Activated T-cell treated with anti-CD3 and anti-CD28 coated beads, Interleukin-2, amount 50 U/mL, for 1 hour (primary cell): ENCODE measurements at places on chromosomes 12 and 14.

DNA sequence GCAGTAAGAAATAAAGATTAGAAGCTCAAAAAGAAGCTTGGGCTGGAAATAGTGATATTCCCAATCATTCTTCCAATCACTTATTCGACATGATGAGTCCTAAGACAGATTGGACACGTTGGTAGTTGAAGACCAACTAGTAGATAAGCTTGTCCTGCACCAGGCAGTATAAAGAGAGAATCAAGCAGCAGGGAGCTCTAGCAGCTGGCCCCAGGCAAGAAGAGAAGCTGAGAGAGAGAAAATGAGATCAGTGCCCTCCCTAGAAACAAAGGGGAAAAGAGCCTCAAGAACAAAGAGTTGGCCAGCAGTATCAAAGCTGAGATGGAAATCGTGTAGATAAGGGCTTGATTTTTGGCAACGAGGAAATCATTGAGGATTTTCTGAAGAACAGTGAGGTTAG, 20.6 kb downstream of the RASSF8 start:
- no peak for DNase-seq

DNA sequence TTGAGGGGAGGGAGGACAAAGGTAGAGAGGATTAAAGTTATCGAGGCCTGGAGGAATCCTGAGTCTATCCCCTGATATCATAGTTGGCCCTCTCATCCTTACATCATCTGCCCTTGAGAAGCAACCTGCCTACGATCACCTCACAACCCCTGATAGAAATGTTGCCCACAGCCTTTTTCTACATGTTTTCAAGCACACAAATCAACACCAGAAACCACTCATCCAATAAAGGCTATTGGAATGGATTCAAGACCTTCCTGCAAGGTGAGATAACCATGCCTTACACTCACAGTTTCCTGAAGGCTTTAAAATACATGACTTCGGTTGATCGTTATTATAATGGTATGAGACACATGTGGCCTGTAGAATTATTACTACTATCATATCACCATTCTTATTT, 175.7 kb upstream of the EGLN3 start:
- DNase-seq = no peak

DNA sequence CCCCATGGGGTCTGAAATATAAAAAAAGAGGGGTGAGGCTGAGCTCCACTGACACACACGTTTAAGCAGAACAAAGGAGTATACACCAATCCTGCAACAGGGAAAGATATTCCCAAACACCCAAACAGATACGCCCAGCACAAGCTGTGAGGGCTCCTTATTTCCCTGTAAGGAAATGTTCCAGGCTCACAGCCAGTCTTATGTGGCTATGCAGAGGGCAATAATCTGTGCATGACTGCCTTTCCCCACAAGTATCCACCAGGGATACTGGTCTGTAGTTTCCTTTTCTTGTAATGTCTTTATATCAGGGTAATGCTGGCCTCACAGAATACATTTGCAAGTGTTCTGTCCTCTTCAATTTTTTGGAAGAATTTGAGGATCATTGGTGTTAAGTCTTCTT, 141.7 kb upstream of the DAAM1 start:
- DNase-seq = no peak

DNA sequence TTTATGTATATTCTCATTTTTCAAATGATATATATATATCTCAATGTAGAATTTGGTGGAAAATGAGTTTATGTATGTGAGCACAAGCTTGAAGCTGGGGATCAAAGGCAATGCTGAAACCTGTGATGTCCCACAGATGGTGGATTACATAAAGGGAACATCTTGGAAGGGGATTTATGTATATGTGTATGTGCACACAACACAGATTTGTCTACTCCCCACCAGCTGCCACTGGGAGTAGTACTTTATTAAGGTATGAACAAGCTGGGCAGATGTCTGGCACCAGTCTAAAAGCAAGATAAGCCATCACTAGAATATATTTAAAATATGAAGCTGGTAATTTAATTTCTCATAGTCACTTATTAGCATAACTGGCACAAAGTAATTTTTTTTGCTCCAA, 895.6 kb downstream of the SLC6A15 start:
- no peak for DNase-seq

GRCh38 chr14:61255968-61256367, 25.2 kb downstream of the TMEM30B start:
- no peak for DNase-seq

- no peak for DNase-seq
These were observed 222.7 kb upstream of the SOX5 start for GRCh38 chr12:24172031-24172772.

GRCh38 chr14:74574706-74575105, 37.3 kb downstream of the LTBP2 start:
- DNase-seq = no peak

DNA sequence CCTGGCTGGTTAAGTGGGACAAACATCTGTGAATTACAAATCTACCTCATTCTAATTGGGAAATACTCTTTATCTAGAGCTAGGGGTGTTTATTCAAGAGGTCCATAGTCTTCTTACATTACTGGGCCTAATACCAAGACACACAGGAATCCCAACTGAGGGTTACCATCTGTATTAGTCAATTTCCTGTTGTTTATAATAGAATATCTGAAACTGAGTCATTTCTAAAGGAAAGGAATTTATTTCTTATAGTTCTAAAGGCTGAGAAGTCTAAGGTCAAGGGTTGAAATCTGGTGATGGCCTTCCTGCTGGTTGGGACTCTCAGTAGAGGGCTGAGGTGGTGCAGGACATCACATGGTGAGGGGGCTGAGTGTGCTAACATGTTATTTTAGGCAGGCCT, 36.0 kb downstream of the RTRAF start:
- no peak for DNase-seq

- DNase-seq = no peak
These were observed 147.5 kb downstream of the KCNH5 start for GRCh38 chr14:62897771-62898170.

DNA sequence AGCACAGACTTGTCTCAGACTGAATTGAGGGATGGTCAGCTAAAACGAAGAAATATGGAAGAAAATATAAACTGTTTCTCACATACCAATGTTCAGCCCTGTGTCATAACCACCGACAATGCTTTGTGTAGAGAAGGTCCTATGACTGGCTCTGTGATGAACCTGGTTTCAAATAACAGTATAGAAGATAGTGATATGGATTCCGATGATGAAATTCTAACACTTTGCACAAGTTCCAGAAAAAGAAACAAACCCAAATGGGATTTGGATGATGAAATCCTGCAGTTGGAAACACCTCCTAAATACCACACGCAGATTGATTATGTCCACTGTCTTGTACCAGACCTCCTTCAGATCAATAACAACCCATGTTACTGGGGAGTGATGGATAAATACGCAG, 7.9 kb upstream of the MAPK1IP1L start:
- no peak for DNase-seq

DNA sequence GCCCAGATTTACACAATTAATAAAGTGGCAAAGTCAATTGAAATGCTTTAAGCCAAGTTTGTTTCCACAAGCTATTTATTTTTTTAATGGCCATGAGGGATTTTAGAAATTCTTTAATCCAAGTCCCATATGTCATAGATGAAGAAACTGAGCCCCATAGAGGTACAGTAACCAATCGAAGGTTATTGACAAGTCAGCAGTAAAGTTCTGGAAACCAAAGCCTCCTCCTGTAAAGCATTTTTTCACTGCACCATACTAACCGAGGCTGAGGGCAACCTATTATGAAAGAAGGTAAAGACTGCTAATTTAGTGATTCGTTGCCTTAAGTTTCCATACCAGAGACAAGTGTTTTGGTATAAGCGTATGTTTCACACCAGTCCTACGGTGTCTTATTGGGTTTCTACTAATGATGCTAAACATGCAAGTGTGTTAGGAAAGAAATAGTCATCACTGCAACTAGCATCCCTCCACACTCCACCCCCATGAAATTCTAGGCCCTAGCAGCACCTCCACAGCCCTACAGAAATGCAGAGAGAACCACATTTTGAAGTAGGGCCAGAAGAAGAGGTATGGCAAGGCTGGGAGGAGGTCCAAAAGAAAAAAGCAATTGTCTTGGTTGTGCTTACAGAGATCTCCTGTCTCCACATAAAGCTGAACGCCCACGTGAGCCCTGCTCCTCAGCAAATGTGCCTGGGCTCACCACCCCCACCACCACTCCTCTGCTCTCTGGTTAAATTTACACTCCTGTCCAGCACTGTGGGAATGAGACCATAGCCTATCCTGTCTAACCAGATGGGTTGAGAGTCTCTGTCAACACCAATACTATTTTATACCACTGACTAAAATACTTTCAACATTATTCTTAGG, 271.1 kb upstream of the G2E3 start:
- no peak for DNase-seq

- no peak for DNase-seq
These were observed 185.8 kb upstream of the NUDT4 start for GRCh38 chr12:93191956-93192355.
